ENCODE measurements at places on chromosomes 6 and 20.

DNA sequence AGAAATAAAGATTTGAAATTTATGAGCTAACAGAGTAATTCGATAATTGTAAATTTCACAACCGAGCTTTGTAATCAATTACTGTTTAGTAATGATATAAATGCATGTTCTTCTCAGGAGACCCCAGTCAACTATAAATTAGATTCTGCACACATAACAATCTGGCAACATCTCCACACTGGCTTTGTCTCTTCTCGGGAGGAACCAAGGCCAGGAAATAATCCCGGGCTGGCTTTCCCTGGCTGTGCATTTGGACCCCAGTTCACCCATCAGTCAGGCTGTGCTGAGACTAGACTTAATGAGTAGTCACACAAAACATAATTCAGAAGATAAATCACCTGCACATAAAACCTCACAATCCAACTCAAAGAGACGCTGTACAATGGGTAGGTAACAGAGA is 65.5 kb downstream of the PTPRT start:
- DNase-seq, result no peak

DNA sequence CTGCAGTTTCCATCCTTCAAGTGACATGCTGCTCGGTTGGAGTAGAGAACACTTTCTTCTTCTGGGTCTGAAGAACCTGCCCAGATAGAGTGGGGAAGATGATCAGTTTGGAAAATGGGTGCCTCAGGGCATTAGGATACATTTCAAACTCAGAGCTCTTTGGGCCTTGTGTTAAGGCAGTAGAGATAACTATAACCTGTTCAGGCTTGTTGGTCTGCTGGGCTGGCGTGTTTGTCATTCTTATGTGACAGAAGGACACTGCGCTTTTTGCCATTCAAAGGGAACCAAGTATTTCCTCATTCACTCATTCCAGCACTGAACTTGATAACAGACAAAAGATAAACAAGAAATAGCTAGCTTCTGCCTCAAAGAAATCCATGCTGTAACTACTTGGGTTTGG is 3.8 kb downstream of the TOMM34 start:
- DNase-seq, result no peak

- no peak for DNase-seq
These were observed 172.4 kb downstream of the CLVS2 start for GRCh38 chr6:123168466-123168865.

DNA sequence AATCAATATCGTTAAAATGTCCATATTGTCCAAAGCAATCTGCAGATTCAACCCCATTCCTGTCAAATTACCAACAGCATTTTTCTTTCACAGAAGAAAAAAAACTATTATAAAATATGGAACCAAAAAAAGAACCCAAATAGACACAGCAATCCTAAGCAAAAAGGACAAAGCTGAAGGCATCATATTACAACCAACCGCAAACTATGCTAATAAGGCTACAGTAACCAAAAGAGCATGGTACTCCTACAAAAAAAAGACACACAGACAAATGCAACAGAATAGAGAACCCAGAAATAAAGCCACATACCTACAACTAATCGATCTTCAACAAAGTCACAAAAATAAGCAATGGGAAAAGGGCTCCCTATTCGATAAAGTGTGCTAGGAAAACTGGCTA is 49.2 kb downstream of the RNGTT start:
- no peak for DNase-seq

- DNase-seq, result no peak
These were observed 27.8 kb downstream of the SERPINB6 start for GRCh38 chr6:2943564-2943955.

- no peak for DNase-seq
These were observed 1.4 kb upstream of the CEP43 start for GRCh38 chr6:166997768-166998255.

DNA sequence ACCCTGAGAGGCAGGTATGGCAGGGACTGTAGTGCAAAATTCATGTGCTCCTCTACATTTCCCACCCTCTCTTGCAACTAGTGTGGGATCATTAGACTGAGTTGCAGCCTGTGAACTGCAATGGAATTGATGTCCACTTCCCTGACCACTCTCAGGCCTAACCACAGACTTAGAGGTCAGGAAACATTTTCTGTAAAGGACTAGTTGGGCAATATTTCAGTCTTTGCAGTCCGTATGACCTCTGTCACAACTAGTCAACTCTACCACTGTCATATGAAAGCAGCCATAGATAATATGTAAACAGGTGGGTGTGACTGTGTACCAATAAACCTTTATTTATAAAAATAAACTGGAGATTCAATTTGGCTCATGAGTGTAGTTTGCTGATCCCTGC is 134.4 kb upstream of the TOP1 start:
- no peak for DNase-seq

DNA sequence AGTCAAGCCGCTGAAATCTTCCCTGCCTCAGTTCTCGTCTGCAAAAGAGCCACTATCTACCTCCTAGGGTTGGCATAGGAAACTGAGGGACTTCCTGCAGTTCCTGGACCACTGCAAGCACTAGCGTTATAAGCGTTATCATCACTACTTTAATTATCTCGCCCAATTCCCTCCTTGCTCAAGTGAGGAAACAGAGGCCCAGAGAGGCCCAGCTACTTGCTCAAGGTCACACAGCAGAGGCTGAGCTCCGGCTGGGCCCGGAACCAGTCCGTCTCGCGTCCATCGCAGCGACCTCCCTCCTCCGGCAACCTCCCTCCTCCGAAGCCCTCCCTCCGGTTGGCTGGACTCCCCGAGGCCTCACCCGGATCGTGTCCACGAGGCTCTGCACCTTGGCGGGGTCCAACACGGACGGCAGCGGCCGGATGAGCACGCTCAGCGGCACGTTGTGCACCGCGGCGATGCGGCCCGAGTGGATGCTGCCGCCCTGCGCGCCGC is 338 bp downstream of the SRXN1 start:
- DNase-seq, result no peak

DNA sequence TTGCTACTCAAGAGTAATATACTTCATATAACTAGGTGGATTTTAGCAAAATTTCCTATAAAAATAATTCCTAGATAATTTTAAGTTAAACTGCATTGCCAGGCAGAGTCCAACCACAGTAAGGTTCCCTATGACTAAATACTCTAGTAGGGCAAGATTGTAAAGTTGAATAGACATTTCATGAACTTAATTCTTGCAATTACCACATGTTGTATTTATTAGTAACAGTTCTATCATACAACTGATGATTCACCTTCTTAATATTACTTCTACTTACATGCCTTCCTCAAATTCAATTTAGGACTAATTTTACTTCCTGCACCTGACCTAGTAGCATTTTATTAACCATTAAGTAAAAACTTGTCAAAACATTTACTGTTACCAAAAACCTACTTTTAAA is 266.7 kb upstream of the THEMIS start:
- DNase-seq, result no peak

GRCh38 chr6:108677357-108677756 is 116.6 kb downstream of the FOXO3 start:
- DNase-seq, result no peak

DNA sequence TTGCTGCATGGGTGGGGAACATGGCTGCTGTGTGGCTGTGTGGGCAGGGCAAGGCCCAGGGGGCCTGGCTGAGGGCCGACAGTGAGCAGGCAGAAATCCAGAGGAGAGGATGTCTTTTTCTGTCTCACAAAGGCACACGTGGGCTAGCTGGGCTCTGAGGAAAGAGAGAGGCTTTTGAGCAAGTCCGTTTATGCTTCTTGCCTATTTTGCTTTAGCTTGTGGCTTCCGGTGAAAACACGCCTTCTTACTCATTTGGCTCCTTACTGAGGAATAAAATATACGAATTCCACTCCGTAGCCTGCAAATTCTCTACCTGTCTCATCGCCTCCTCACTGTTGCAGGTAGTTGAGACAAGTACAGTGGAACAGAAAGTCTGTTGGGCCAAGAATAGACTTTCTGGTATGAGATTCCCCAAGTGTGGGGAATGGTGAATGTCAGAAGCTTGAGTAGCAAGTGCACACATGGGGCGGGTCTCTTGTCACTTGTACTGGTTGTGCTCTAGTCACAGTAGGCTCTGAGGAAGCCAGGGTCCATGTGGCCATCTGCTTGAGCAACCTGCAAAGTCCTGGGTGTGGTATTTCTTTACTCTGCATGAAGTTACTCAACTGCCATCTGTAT is 28.4 kb downstream of the WRNIP1 start:
- no peak for DNase-seq

DNA sequence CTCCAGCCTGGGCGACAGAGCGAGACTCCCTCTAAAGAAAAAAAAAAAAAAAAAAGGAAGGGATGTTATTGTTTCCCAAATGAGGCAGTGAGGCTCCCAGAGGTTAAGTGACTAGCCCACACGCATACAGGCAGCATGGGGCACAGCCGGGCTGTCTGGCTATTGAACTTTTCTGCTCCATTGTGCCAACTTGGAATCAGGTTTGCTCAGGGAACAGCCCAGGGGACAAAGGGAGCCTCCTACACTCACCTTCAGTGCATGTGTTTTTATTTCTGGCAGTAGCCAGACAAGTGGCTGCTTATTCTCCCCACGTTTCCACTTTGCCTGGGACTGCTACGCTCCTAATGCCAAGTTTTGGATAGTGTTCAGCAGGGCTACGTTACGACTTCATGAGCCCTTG is 10.7 kb downstream of the ETV7 start:
- no peak for DNase-seq

DNA sequence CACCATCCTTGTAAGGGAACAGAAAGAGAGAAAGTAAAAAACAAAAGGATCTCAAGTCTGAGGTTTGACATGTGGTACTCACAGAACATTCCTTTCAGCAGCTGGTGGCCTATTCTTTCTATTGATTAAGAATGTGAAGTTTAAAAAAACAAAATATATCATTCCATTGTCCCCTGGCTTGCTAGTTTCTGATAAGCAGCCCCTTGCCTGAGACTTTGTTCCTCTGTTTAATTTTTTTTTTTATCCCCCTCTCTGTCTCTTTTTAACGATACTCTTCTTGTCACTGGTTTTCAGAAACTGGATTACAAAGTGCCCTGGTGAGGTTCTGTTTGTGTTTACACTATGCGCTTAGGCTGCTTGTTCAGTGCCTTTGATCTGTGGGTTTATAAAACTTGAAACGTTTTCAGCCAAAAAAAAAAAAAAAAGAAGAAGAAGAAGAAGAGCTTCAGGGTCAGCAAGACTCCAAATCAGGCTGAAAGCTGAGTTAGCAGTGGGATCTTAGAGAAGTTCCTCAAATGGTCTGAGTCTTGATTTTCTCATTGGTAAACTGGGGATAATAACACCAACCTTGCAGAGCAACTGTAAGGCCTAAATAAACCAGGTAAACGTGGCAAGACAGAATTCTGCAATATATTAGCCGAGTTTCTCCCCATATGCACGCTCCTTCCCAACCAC is 45.1 kb upstream of the SLC22A23 start:
- no peak for DNase-seq

DNA sequence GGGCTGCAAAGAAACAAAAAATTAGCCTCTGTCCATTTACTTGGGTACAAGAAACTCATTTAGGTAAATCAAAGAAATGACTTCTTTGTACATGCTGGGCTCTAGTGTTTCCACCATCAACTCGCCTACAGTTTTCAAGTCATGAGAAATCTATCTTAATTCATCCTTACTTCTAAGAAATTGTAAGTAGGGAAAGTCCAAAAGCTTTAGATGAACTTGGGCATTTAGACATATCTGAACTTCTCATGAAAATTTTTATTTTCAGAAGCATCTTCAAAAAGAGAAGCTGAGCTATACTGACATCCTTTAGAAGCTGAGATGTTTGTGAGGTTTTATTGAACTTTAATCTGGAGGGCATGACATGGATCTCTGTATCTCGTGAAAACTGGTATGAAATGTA is 117.3 kb downstream of the MYB start:
- DNase-seq, result no peak

DNA sequence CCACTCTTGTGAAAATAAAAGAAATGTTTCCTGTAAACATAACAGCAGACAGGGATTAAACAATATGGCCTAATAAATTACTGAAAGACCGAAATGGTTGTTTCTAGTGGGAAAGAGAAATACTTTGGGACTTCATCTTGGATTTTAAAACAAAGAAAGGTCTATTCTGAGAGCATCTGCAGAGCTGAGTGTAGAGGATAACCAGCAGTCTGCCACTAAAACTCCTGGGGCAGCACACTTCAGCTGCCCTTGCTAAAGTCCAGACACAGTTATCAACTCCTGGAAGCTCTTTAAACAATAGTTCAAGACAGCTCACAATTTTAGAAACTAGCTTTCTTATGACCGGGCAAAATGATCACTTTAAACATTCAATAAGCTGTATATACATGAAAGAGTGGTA is 38.6 kb downstream of the AKIRIN2 start:
- no peak for DNase-seq

- DNase-seq, result no peak
These were observed 113.8 kb downstream of the IPCEF1 start for GRCh38 chr6:154242617-154243357.

GRCh38 chr6:29651413-29652197 is 5.3 kb upstream of the MOG start:
- DNase-seq, result no peak

DNA sequence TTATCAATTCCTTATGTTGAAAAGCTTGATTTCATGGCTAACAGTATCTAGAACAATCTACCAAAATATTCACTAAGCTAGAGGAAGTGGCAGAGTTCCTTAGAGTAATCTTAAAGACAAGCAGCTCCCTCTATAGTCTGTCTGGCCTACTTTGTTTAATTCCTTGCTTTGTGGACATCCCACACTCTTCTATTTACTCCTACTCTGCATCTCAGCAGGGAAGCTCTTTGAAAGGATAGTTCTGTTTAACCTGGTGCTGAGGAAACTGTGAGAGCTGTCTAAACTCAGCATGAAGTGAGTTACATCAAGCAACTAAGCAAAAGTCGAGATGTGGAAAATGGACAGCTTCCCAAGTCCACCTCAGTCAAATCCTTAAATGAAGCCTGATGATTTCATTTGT is 4.3 kb downstream of the REV3L start:
- no peak for DNase-seq

- no peak for DNase-seq
These were observed 83.4 kb upstream of the NNAT start for GRCh38 chr20:37437676-37438075.

- DNase-seq, result no peak
These were observed 3.7 kb upstream of the PRND start for GRCh38 chr20:4717816-4718570.

- no peak for DNase-seq
These were observed 78.0 kb upstream of the LYRM2 start for GRCh38 chr6:89716532-89716931.

DNA sequence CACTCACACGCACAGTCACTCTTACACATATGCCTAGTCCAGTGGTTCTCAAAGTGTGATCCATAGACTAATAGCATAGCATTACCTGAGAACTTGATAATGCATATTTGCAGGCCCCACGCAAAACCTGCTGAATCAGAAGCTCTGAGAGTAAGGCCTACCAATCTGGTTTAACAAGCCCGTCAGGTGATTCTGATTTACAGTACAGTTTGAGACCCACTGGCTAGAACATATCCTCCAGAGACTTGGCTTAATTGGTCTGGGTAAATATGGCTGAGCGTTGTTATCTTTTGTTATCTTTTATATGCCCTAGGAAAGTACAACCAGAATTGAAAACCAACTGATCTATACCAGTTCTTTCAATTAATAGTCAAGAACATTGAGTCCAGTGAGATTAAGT is 9.6 kb downstream of the TSPYL4 start:
- no peak for DNase-seq

All from stimulated activated CD4-positive, alpha-beta T cell treated with anti-CD3 and anti-CD28 coated beads, Interleukin-1b, Interleukin-23, amount 100 ng/mL, for 1 hour (primary cell).